ENCODE measurements at places on chromosomes 7 and 10. TPM values are rescaled to one million over a fixed set of nuclear protein-coding genes. Genes with fewer than 3 reads are reported as not detected.

The SPRN gene
- total RNA-seq, result not detected

GRCh38 chr10:110175406-110175805 is 32.0 kb upstream of the MXI1 start:
- DNase-seq, result no peak

The CRHR2 gene
- total RNA-seq, result not detected

GRCh38 chr10:64813391-64813790 is 1292.2 kb downstream of the REEP3 start:
- DNase-seq, result no peak

GRCh38 chr10:77711683-77712049 is 74.1 kb upstream of the KCNMA1 start:
- no peak for DNase-seq

- no peak for DNase-seq
These were observed 355.5 kb downstream of the CDC14C start for GRCh38 chr7:49279891-49280290.

DNA sequence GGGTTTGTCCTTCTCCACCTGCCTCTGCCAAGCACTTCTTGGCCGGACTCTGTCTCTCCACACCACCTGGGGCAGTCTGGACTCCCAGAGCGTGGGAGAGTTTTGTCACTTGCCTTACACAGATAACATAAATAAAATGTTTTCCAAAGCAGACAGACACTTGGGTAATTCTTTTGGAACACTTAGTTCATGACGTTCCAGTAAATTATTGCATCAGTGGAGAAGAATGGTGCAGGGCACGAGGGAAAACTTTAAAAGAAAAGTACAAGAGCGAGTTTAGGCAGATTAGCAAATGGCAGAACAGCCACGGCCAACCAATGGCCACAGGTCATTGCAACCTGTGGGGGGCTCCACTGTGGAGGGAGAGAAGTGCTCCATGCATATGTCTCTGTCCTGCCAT is 170.6 kb upstream of the GRB10 start:
- DNase-seq, result no peak

GRCh38 chr7:39051707-39052106 is 74.0 kb downstream of the POU6F2 start:
- DNase-seq, result no peak

The PAPOLB gene
- 0.94 TPM for total RNA-seq

GRCh38 chr7:159084069-159084801 is 60.4 kb downstream of the VIPR2 start:
- no peak for DNase-seq

GRCh38 chr10:75035975-75036708 is 75.3 kb upstream of the SAMD8 start:
- DNase-seq, result no peak

DNA sequence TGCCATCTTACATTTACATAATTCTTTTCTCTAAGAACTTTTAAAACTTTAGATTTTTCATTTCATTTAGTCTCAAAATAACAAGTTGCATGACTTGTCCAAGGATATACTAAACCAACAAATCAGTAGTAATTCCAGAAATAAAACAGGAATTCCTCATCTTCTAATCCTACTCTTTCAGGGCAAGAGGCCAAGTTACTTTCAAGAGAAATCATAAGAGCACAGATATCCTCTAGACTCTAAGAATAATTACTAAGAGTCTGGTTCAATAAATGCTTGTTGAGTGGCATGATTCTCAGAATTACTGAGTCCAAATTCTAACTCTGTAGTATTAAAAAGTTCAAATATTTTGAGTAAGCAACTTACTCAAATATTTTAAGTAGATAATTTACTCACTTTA is 12.9 kb downstream of the PDZD8 start:
- no peak for DNase-seq

DNA sequence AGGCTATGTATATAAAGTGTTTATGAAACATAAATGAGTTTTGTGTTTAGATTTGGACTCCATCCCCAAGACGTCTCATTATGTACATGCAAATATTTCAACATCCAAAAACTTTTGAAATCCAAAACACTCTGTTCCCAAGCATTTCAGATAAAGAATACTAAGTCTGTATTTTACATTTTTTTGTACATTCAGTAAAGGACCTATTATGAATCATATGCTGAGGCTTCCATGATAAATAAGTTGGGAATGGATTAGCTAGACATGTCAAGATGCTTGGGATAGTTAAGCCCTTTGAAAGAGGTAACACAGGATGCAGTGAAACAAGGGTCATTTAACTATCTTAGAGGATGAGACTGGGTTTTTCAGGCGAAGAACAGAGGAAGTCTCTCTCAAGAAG is 262.9 kb downstream of the SNX13 start:
- DNase-seq, result no peak

GRCh38 chr7:17009007-17009719 is 127.4 kb upstream of the AGR3 start:
- DNase-seq, result no peak

- DNase-seq, result no peak
These were observed 74.0 kb upstream of the PODXL start for GRCh38 chr7:131630427-131630826.

The MSMB gene
- not detected for total RNA-seq

GRCh38 chr10:81817596-81818170 is 57.3 kb upstream of the NRG3 start:
- no peak for DNase-seq

The SRRM3 gene
- total RNA-seq, result 1.4 TPM

The CDHR3 gene
- total RNA-seq, result not detected

GRCh38 chr10:30704026-30704600 is 74.6 kb upstream of the LYZL2 start:
- DNase-seq, result no peak

The LRIT1 gene
- not detected for total RNA-seq

DNA sequence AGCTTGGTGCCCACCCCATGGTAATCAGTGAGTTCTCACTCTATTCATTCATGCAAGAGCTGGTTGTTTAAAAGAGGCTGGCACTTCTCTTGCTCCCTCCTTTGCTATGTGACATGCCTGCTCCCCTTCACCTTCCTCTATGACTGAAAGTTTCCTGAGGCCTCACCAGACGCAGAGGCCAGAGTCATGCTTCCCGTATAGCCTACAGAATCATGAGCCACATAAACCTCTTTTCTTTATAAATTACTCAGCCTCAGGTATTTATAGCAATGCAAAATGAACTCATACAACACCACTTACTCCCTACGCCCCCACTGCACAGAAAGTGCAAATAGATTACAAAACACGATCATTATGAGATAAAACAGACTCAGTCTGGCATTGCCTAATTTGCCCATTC is 39.0 kb downstream of the SEC61G start:
- DNase-seq, result no peak

DNA sequence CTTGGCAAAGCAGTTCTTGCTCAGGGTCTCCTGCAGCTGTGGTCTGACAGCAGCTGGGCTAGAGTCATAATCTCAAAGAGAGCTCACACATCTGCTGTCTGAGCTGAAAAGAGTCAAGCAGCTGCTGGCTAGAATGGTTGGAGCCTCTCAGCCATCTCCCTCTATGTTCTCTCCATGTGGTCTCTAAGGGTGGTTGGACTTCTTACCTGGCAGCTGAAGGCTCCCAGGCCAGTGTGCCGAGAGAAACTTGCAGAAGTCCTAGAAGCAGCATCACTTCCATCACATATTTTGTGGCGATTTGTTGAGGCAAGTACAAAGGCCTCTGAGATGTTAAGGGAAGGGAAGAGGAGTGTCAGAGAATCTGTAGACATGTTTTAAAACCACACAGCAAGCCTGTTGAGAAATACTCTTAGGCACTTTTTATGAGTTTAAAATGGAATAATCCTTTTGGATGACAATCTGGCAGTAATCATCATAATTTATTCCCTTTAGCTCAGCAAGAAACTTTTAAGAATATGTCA is 93.2 kb downstream of the REEP3 start:
- DNase-seq, result no peak

DNA sequence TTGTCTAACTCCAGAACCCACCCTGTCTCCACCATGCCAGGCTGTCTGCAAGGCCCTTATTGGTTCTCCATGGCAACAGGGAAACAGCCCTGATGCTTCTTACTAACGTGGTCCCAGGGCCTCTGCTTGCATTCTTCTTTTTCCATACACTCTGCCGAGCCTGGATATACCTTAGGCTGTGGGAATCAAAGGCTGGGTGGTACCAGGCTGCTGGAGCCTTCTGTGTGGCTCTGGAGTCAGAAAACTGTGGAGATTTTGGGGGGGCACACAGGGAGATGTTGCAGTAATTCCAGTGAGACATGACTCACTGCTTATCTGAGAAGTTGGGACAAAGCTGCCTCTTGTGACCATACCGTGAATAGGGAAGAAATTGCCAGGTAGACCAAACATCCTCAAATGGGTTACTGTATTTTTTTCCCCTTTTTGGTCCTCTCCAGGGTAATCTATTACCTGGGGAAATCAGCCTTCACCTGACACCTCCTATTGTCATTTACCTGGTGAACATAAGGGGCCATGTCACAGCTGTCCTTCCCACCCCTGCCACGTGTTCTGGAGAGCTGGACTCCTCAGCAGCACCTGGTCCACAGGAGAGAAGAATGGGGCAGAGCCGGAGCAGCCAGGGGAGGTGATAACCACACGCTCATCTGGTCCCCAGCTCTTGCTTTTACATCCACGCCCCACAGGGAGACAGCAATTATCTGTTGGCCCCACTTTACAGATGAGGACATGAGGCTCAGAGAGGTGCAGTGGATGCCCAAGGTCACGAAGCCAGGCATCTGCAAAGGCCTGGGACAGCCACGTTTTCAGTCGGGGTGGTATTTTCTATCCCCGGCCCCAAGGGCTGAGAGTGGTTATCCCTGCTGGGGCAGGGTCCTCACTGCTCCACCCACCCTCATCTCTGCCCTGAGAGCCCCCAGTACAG is 4.6 kb downstream of the CHST3 start:
- no peak for DNase-seq

The SPDYE5 gene
- not detected for total RNA-seq

DNA sequence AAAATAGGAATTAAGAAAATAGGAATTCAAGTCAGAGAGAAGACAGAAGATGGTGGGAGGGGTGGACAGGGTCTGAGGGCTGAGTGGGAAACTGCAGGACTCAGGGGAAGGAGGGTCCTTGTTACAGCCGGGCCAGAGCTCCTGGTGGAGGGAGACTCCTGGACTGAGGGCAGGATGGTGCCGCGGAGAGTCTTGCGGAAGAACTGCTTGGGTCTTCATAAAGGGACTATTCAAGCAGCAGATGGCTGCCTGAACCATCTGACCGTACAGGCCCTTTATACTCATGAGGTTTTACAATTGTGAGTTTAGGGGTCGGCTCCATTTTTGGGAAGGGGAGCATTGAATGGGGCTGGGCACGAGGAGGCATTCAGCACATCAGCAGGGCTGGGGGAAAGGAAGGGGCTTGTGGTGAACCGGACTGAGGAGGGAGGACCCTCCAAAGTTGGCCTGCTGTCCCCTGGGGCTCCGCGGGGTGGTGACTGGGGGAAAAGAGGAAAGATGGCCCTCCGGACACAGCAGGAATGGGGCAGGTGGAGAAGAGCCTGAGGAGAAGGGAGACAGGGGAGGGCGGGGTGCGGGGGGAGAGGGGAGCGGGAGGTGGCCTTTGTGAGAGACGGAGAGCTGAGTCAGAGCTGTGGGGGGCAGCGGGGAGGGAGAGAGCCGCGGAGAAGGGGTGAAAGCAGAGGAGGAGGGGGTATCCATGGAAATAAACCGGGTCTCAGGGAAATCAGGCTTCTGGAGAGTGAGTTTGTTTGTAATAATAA is 1.5 kb downstream of the FAM131B start:
- DNase-seq, result no peak

The DENND2A gene
- 25.4 TPM for total RNA-seq
